ENCODE measurements at places on chromosomes 2 and 18.
A peak's percentile ranks its signal among the peaks of the same experiment; 100 is the strongest.

DNA sequence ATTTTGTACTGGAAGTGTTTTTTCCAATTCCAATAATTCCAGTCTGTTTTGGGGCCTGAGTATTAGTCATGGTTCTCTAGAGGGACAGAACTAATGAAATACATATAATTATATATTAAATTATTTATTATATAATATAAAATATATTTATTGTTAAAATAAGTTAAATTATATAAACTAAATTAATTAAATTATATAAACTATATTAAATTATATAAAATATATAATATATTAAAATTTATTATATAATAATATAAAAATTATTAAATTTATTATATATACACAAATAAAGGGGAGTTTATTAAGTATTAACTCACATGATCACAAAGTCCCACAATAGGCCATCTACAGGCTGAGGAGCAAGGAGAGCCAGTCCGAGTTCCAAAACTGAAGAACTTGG is 253.4 kb upstream of the NETO1 start:
- DNase-seq: no peak

GRCh38 chr2:118044854-118045253 is 31.0 kb upstream of the CCDC93 start:
- no peak for DNase-seq

- peak; percentile 4 for DNase-seq
Measured at GRCh38 chr2:236962816-236963215, 122.9 kb upstream of the COPS8 start.

GRCh38 chr2:133123904-133124303 is 444.4 kb downstream of the NCKAP5 start:
- no peak for DNase-seq

DNA sequence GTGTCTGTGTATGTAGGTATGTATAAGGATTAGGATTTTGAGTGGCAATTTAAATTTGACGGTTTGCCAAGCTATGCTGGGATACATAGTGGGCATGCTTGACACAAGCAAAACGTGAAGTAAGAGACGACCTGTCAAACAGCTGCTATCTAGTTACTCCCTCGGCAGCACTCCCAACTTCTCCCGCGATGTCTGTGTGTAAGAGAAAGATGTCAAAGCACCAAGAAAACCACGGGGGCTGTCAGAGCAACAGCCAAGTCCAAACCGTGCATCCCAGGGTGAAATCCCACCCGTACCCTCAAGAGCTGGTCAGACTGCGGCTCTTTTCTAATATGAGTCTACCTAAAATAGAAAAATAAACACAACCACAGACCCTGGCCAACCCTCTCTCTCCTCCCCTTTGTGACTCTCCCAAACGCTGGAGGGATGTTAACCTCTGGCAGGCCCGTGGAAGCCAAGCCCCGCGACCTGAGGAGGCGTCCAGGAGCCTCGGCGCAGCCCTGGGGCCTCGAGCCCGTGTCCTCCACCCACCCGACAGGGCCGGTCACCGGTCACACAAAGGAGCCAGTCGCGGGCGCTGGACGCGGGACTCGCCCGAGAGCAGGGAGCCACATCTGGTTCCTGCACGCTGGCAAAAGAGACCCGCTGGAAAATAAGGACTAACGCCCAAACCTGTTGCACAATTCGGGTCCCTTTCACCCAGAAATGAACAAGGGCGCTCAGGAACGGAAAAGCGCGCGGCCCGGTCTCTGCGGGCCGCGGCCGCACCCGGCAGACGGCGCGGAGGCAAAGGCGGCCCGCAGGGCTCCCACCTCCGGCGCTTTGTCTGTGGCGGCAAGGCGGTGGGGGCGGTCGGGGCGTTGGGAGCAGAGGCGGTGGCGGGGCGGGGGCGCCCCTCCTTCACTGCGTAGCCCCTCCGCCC is 925 bp downstream of the SESTD1 start:
- DNase-seq: peak; percentile 59

- no peak for DNase-seq
Measured at GRCh38 chr2:136424112-136424511, 306.2 kb upstream of the CXCR4 start.

GRCh38 chr18:47983946-47984345 is 53.5 kb upstream of the SMAD2 start:
- DNase-seq: no peak

GRCh38 chr2:210288408-210288807 is 26.6 kb downstream of the MYL1 start:
- no peak for DNase-seq

GRCh38 chr2:46936566-46936965 is 21.0 kb upstream of the MCFD2 start:
- DNase-seq: no peak

DNA sequence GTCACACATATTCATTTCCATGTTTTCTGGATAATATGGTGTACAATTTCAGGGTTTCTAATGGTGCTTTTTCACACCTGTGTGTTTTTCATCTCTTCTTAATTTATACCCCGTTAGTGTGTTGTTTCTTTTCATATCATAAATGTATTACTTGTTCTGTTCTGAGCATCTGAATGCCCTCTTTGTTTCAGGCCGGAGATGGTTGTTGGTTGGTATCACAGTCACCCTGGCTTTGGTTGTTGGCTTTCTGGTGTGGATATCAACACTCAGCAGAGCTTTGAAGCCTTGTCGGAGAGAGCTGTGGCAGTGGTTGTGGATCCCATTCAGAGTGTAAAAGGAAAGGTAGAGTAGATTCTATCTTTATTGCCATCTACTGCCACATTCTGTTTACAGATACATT is 45.1 kb upstream of the TBR1 start:
- no peak for DNase-seq

- DNase-seq: no peak
Measured at GRCh38 chr2:63679252-63679855, 90.6 kb downstream of the MDH1 start.

DNA sequence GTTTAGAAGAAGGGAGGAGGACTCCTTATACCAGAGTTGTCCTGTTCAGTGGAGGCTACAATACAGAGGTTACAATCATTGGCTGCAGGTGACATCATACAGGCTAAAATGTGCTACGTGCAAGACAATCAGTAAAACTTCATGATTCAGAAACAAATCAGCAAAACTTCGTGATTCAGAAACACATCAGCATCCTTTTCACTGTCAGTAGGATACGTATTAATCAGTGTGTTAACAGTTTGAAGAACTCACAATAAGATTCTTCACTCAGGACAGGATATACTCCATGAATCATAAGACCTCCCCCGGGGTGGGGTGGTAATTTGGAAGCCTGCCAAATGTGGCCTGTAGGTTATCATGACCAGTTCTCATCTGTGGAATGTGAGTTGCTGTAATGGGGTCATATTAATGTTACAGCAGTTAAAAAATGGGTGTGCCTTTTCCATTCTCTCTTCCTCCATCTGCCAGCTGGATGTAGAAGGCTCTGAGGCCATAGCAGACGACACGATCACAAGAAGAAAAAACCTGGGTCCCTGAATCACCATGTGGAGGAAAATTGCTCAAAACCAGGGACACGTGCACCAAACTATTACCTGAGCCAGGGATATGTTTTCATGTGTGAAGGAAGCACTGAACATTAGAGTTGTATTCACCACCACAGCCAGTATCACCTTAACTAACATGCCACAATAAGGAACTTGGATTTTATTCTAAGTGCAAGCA is 134.8 kb upstream of the CREB1 start:
- DNase-seq: no peak

- no peak for DNase-seq
Measured at GRCh38 chr2:200655918-200656580, 70.2 kb downstream of the AOX1 start.

GRCh38 chr2:134087371-134087921 is 166.4 kb upstream of the MGAT5 start:
- DNase-seq: no peak

- no peak for DNase-seq
Measured at GRCh38 chr2:43298500-43298899, 72.1 kb upstream of the ZFP36L2 start.

DNA sequence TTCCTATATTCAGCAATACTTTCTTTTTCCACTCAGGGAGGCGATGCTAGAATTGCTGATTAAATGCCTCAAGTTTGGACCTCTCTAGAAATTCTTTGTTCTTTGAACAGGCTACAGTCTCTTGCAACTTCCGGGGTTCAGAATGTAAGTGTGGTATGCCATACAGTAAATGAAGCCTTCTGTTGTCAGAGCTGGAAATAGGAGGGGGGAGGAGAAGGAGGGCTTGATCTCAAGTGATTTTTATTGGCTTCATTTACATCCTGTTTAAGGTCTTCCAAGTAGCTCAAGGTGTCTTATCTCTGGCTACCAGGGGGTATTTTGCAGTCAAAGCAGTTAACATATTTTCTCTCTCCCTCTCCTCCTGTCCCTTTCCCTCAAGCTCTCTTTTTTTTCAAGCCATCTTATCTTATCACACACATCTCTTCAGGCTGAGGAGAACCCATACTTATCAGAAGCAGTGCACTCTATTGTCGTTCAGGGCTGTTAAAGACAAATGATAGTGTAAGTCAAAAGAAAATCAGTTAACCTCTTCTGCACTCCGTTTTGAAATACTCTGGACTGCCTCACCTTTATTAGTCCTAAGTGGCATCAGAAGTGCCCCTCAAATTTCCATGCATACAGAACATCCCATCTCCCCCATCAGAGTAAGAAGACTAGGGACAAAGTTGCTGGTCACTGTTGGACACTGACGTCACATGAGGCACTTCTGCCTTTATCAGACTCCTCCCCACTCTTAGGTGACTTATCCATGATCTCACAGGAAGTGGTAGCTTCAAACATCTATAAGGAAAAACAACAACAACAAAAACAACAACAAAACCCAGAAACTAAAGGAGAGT is 112.2 kb downstream of the ZNF521 start:
- no peak for DNase-seq

- DNase-seq: no peak
Measured at GRCh38 chr18:49976001-49976400, 162.7 kb upstream of the ACAA2 start.

DNA sequence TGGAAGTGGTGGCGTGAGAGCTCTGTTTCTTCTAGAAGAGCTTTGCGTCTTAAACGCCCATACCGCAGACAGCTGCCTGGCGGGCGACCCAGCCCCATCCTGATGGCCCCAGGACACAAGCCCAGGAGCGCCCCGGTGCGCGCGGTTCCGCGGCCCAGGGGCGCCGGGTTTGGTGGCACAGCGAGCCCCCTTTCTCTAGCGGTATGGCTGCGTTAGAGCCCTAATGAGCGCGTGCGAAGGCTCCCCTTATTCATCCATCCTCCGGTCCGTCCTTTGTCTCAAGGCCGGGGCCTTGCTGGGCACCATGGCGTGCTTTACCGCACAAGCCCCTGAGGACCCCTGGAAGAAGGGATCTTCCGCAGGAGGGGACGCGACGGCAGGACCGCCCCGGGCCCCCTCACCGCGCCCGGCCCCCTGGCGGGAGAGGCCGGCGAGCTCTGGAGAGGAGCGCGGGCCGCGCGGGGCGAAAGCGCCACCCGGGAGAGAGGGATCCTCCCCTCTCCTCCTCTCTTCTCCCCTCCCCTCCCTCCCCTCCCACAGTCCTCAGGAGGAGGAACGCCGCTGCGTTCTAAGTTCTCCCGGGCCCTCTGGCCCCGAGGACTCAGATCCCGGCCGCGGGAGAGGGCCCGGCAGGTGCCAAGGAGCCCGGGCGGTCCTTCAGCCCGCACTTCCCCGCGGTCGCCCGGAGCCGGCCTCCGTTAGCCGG is 626 bp upstream of the SLC1A4 start:
- peak; percentile 64 for DNase-seq

DNA sequence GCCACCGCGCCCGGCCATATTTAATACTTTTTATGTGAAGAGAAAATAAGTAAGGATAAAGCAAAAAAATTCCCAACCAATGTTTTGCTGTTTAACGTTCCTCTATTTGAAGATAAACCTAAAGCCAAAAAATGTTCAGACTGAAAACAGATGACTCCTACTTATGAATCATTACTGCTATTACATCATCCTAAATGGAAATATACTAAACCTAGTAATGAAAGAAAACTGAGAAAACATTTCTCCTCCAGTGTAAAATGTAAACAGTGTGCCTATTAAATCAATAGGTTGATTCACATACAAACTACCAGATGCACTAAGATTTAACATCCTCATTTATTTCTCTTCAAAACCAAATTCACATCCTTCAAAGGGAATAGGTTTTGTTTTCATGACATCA is 43.5 kb downstream of the CWC22 start:
- no peak for DNase-seq
